ENCODE measurements at places on chromosomes 16 and 17.

DNA sequence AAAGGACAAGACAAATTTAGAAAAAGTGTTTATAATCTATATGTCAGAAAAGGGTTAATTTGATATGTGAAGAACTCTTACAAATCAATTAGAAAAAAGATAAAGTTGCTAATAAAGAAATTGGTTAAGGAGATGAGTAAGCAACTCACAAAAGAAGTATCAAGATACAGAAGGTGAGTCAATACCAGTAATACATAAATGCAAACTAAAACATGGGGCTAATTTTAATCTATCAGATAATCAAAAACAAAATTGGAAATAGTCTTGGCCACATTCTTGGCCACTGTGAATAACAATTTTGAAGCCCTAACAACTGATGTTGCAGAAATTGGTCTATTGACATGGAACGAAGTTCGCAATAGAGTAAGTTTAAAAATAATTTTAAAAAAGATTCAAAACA is 6.8 kb downstream of the DHRS7C start:
- DNase-seq: no peak

- no peak for DNase-seq
Observed at GRCh38 chr16:86565644-86566511, 751 bp upstream of the FOXC2 start.

- no peak for DNase-seq
Observed at GRCh38 chr17:64277831-64278562, 14.9 kb upstream of the TEX2 start.

DNA sequence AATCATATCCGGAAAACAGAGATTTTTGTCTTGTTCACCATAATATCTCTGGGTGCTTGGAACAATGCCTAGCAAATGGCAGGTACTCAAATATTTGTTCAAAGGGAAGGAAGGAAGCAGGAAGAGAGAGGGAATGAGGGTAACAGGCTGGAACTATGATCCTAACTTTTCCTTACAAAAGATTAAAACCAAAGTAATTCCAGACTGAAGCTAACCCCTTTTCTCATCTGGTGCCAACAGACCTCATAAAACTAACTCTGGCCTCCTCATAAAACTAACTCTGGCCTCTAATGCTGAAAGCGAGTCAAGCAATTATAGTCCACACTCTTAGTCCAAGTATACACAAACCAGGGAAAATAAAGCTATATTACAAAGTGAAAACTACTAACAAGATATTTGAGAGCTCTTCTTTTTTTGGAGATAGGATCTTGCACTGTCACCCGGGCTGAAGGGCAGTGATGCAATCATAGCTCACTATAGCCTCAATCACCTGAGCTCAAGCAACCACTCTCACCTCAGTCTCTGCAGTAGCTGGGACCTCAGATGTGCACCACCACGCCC is 84.6 kb downstream of the KANSL1 start:
- DNase-seq: no peak

- no peak for DNase-seq
Observed at GRCh38 chr17:4747847-4748246, 8.1 kb upstream of the CXCL16 start.

DNA sequence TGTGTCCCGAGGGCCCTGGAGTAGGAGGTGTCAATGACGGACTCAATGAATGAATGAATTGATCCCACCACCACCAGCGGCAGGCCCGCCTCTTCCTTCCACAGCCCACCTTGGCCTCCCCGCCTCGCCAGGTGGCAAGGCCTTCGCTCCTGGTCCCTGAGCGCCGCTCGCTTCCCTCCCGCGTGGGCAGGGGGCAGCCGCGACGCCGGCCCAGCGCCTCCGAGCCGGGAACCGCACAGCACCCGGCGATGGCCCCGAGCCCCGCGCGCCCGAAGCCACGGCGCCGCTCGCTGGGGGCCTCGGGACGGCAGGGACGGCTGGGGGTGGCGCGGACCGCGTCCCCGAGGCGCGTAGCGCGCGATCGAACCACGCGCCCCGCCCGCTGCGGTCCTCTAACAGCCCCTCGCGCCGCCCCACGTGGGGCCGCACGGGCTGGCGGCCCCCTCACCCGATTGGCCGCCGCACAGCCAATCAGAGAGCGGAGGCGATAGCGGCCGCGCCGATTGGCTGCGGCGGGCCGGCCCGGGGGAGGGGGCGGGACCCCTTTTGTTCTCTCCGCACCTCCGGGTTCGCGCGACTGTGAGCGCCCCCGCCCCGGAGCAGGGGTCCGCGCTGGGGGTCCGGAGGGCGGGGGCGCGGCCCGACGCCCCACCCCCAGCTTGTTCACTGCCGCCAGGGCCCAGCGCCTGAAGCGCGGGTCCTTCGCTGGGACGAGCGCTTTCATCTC is 31.4 kb downstream of the ACTG1 start:
- peak; percentile 28 for DNase-seq
